ENCODE measurements at places on chromosomes 13 and 19.

GRCh38 chr13:98913741-98914140, 64.1 kb downstream of the DOCK9 start:
- DNase-seq: no peak

GRCh38 chr13:19589312-19589711, 28.0 kb upstream of the TPTE2 start:
- no peak for DNase-seq

GRCh38 chr13:112575675-112576074, 12.3 kb downstream of the TUBGCP3 start:
- no peak for DNase-seq

DNA sequence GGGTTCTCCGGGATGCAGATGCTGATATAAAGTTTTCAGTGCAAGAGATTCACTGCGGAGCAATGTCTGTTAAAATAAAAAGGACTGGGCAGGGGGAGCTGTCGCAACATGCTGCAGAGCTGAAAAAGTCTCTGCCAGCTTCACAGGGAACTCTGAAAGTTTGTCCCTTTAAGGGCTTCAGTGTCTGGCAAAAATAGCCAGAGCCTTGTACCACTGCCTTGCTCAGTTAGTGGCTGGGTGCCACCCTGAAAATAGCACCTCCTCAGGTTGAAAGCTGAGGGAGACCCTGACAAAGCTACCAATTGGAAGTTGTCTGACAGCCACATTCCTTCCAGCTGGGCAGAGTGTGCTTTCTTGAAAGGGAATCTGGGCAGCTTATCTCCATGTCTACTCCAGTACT, 3.0 kb upstream of the NDFIP2 start:
- no peak for DNase-seq

GRCh38 chr19:6718741-6719539, 1.5 kb downstream of the C3 start:
- no peak for DNase-seq

GRCh38 chr13:45481688-45482087, 16.9 kb downstream of the COG3 start:
- DNase-seq: no peak

GRCh38 chr13:49409008-49409407, 34.9 kb downstream of the CAB39L start:
- DNase-seq: no peak

DNA sequence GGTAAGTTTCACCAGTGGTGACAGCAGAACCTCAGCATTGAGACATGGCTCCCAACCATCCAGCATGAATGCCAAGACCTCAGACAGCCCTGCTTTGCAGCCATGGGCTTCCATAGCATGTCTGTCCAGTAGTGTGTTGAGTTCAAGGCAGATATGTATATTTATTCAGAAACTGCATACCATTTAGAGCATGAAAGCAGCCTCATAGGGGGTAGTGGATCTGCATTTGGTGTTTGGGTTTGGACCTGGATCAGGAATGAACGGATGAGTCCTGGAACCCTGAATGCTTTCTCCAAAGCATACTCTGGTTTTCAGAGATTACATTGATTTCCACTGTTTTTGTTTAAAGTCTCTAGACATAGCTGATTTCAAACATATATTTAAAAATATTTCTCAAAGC, 114.3 kb downstream of the ESD start:
- DNase-seq: no peak

- DNase-seq: peak; percentile 88
These were observed at the start of gene COG3 for GRCh38 chr13:45464687-45465453. Gene COG3 (plus strand): TSS chr13:45464939. CDS start chr13:45465037, 98 bp downstream.

DNA sequence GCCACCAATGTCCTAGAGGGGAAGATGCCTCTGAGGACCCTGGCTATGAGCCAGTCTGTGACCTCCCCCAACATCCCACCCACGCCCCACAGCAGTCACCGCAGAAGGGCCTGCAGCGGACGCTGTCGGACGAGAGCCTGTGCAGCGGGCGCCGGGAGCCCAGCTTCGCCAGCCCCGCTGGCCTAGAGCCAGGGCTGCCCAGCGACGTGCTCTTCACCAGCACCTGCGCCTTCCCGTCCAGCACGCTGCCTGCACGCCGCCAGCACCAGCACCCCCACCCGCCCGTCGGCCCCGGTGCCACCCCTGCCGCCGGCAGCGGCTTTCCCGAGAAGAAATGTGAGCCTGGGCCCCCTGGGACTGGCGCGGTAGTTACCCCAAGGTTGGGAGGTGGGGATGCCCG, 30.6 kb downstream of the DPF1 start:
- no peak for DNase-seq

- no peak for DNase-seq
These were observed 71.9 kb downstream of the OLFM4 start for GRCh38 chr13:53100394-53101063.

DNA sequence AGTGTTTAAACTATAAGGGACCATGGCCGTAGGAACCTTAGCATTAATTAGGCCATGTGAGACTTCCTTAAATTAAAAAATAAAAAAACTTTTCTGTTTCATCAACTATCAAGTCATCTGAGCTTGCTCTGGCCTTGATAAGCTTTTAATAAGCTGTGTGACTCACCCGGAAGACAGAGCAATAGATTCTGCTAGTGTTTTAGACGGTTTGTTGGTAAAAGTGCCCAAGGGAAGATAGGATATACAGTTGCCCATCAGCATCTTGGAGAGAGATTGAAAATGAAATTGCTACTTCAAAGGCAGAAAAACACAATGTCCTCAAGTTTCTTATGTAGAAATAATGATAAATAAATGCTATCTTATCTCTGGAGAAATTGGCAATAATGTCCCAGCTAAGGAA, 31.2 kb upstream of the RCBTB2 start:
- no peak for DNase-seq

DNA sequence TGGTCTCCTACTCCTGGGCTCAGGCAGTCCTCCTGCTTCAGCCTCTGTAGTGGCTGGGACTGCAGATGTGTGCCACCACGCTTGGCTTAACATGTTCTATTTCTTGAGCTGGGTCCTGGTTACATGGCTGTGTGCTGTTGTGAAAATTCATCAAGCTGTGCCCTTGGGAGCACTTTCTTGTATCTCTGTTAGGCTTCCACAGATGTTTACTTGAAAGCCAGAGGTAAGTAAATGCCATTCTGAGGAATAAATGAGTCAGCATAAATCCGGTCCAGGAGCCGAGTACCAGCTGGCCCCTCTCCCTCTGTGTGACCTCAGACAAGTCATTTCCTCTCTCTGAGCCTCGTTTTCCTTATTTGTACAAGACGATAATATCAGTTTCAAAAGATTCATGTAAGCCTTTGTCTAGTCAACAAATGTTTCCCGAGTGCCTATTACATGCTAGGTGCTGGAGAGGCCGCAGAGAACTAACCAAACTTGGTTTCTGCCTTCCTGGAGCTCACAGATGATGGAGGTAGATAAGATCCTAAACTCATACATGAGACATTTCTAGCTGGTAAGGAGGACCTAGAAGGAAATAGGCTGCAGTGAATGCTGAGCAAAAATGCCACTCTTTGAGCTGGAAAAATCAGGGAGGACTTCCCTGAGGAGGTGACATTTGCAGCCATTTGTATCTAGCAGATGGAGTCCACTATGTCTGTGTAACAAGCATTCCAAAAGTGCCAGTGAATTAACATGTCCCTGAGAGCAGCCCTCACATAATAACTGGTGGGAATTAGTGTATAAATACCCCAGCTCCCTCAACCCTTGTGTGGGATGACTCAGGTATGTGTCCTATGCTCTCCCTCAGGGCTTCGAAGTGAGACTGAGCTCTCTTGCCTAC, 2.7 kb upstream of the RASAL3 start:
- DNase-seq: no peak

All from HTR-8/SVneo (cell line).